MG63 (cell line): ENCODE measurements at places on chromosomes 1 and 21. TPM values are rescaled to one million over a fixed set of nuclear protein-coding genes. Genes with fewer than 3 reads are reported as not detected.

The GPR52 gene
- total RNA-seq = not detected in 2 replicates

The AADACL3 gene
- total RNA-seq = not detected in 2 replicates

The NBPF1 gene
- 8.1 and 9.2 TPM in 2 replicates for total RNA-seq

The MX2 gene
- total RNA-seq = 2.8 and 3.2 TPM in 2 replicates

The CYP4Z1 gene
- not detected in 2 replicates for total RNA-seq

The ITLN2 gene
- total RNA-seq = not detected in 2 replicates

The WDTC1 gene
- total RNA-seq = 14.9 and 15.8 TPM in 2 replicates

The ADAM15 gene
- 189 and 285 TPM in 2 replicates for total RNA-seq

The CLCNKA gene
- total RNA-seq = not detected in 2 replicates

The AGMAT gene
- total RNA-seq = 0.84 and 1.1 TPM in 2 replicates

The ENAH gene
- 121 and 171 TPM in 2 replicates for total RNA-seq

The SERINC2 gene
- 25.8 and 32.4 TPM in 2 replicates for total RNA-seq

The NGF gene
- total RNA-seq = 1.2 and 1.3 TPM in 2 replicates

The SELP gene
- total RNA-seq = not detected in 2 replicates

The FMN2 gene
- total RNA-seq = 15.6 and 15.7 TPM in 2 replicates

The GBP2 gene
- 2.2 and 2.3 TPM in 2 replicates for total RNA-seq

The TEX38 gene
- total RNA-seq = not detected in 2 replicates

The HPCA gene
- not detected in 2 replicates for total RNA-seq

The DFFA gene
- total RNA-seq = 36.7 and 51.9 TPM in 2 replicates

The TNFSF4 gene
- not detected in 2 replicates for total RNA-seq

The SLC2A5 gene
- total RNA-seq = not detected in 2 replicates

The CCDC17 gene
- total RNA-seq = not detected in 2 replicates

The FCMR gene
- total RNA-seq = 0.36 TPM in 1 of 2 replicates, not detected in the other

The DEPDC1 gene
- total RNA-seq = 36.5 and 47.4 TPM in 2 replicates

The PGLYRP4 gene
- not detected in 2 replicates for total RNA-seq

The PEX10 gene
- total RNA-seq = 39.7 and 44.5 TPM in 2 replicates

The MEGF6 gene
- 121 and 198 TPM in 2 replicates for total RNA-seq

The OR2T11 gene
- total RNA-seq = not detected in 2 replicates

The ATP1A1 gene
- 88.6 and 124 TPM in 2 replicates for total RNA-seq

The S100A14 gene
- 1.3 TPM in 1 of 2 replicates, not detected in the other for total RNA-seq

The LAPTM5 gene
- total RNA-seq = 0.30 TPM in 1 of 2 replicates, not detected in the other

The LORICRIN gene
- not detected in 2 replicates for total RNA-seq

The TCHH gene
- total RNA-seq = 0.10 TPM in 1 of 2 replicates, not detected in the other

The HES5 gene
- total RNA-seq = not detected in 2 replicates

The SHE gene
- total RNA-seq = not detected in 2 replicates

The SPRR1B gene
- not detected in 2 replicates for total RNA-seq

The RASSF5 gene
- 0.12 and 1.3 TPM in 2 replicates for total RNA-seq

The APOBEC4 gene
- total RNA-seq = not detected in 2 replicates

The AKR7A3 gene
- 0.95 TPM in 1 of 2 replicates, not detected in the other for total RNA-seq

The HES4 gene
- total RNA-seq = 17.6 and 25.5 TPM in 2 replicates

The CCDC181 gene
- total RNA-seq = not detected in 2 replicates

The NCDN gene
- total RNA-seq = 15.8 and 22.4 TPM in 2 replicates

The DRAXIN gene
- total RNA-seq = 0.36 TPM in 1 of 2 replicates, not detected in the other

The BLACAT1 gene
- total RNA-seq = not detected in 2 replicates

The EDN2 gene
- 3.0 and 4.7 TPM in 2 replicates for total RNA-seq

The TIE1 gene
- 0.20 TPM in 1 of 2 replicates, not detected in the other for total RNA-seq

The DNALI1 gene
- total RNA-seq = not detected in 2 replicates

The EDARADD gene
- 0.10 TPM in 1 of 2 replicates, not detected in the other for total RNA-seq

The CLDN14 gene
- not detected in 2 replicates for total RNA-seq

The GNAT2 gene
- total RNA-seq = 0.10 TPM in 1 of 2 replicates, not detected in the other

The LRRC53 gene
- total RNA-seq = not detected in 2 replicates

The GPR153 gene
- 5.0 and 6.3 TPM in 2 replicates for total RNA-seq

The LCE1B gene
- total RNA-seq = not detected in 2 replicates

The EXTL1 gene
- total RNA-seq = not detected in 2 replicates

The CEP104 gene
- total RNA-seq = 4.9 TPM in 2 replicates
